ENCODE measurements at places on chromosomes 12 and 14.

DNA sequence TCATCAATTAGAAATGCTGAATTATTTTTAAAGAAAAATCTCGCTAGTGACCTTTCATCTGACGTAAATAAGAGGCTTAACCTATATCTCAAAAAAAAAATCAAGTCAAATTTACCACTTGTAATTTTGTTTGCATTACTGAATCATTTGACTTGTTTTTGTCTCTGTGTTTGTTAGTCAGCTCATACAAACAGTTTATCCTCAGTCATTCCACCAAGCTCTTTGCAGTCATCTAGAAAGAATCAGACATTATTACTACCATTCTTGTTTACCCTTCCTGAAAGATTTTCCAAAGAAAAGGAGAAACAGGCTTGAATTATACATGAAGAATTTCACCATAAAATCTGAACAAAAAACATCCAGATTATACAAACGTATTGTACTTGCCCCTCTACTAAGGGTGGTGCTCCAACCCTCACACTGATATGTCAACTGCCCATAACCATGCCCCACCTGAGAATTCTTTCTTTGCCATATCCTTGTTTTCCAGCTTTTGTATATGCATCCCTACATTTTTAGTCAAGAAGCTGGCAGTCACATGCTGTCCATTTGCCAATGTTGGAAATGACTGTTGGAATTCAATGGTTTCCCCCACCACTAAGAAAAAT is 257.2 kb downstream of the PAWR start:
- no peaks in the 10 kb centered on the region for H3K27me3 ChIP-seq
- no peak for DNase-seq
- H3K4me3 ChIP-seq, result no peak overlapping the region
- H3K36me3 ChIP-seq, result no peaks in the 10 kb centered on the region
- H3K4me1 ChIP-seq, result no peaks in the 10 kb centered on the region

DNA sequence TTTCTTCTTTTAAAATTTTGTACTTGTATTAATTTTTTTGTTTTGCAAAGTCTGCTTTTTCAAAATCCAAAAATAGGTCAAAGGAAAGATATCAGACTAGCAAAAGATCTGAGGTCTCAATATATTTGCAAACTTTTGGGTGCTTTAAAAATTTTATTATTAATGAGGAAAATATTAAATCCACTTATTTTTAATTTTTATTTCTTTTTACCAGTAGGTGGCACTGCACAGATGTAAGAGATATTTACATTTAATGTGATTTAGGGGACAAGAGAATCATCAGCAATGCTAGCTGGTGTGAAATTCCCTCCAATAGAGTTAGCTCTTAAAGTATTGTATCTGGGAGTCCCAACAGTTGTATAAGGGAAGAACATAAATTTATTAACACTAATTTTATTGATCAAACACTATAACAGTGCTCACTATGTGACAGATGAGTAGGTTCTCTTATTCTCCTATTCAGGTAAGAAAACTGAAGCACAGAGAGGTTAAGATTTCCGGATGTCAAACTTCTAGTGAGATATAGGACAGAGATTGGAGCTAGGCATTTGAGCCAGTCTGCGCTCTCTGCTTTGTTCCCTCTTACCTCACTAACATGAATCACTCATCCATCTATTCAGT is 30.5 kb downstream of the ALX1 start:
- H3K27me3 ChIP-seq, result peaks cover 14% of the 10 kb centered on the region
- H3K4me3 ChIP-seq, result no peak overlapping the region
- H3K36me3 ChIP-seq, result no peaks in the 10 kb centered on the region
- no peak for DNase-seq
- H3K27ac ChIP-seq, result no peak overlapping the region

DNA sequence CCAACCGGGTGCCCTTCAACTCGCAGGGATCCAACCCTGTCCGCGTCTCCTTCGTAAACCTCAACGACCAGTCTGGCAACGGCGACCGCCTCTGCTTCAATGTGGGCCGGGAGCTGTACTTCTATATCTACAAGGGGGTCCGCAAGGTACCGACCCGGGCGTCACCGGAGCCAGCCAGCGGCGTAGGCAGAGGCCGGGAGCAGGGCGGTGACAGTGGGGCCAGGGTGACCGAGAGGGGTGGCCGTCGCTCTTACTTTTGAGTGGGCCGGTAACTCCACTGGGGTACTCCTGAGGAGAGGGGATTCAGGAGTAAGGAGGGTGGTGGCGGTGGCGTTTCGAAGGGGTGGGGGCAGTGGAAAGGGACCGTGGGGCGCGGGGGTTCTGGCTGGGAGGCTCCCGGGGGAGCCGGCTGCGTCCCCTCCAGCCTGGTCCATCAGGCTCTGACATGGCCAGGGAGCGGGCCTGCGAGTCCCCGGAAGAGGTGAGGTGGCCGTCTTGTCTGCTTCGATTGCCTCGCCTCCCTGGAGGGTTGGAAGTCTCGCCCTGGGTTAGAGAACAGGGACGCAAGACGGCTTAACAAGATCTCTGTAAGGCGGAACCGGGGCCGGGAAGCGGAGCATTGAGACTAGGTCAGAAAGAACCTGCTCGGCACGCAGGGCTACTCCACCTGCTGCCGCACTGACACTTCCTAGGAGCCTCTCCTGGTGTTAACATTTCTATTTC is 491 bp downstream of the WDR20 start:
- H3K27ac ChIP-seq, result peak overlapping the region; percentile 93
- H3K27me3 ChIP-seq, result no peaks in the 10 kb centered on the region
- peak overlapping the region; percentile 98 for H3K4me3 ChIP-seq
- DNase-seq, result peak; percentile 78

- no peaks in the 10 kb centered on the region for H3K36me3 ChIP-seq
- no peaks in the 10 kb centered on the region for H3K27me3 ChIP-seq
- H3K27ac ChIP-seq, result no peak overlapping the region
- H3K4me1 ChIP-seq, result no peaks in the 10 kb centered on the region
- DNase-seq, result no peak
Measured at GRCh38 chr14:81971911-81972310, 438.3 kb upstream of the SEL1L start.

GRCh38 chr12:52521175-52521567 is 977 bp upstream of the KRT5 start:
- H3K27me3 ChIP-seq, result peaks cover 10% of the 10 kb centered on the region
- no peak for DNase-seq
- H3K4me3 ChIP-seq, result peak overlapping the region; percentile 56
- peak overlapping the region; percentile 94 for H3K27ac ChIP-seq
- peaks cover 66% of the 10 kb centered on the region for H3K4me1 ChIP-seq

DNA sequence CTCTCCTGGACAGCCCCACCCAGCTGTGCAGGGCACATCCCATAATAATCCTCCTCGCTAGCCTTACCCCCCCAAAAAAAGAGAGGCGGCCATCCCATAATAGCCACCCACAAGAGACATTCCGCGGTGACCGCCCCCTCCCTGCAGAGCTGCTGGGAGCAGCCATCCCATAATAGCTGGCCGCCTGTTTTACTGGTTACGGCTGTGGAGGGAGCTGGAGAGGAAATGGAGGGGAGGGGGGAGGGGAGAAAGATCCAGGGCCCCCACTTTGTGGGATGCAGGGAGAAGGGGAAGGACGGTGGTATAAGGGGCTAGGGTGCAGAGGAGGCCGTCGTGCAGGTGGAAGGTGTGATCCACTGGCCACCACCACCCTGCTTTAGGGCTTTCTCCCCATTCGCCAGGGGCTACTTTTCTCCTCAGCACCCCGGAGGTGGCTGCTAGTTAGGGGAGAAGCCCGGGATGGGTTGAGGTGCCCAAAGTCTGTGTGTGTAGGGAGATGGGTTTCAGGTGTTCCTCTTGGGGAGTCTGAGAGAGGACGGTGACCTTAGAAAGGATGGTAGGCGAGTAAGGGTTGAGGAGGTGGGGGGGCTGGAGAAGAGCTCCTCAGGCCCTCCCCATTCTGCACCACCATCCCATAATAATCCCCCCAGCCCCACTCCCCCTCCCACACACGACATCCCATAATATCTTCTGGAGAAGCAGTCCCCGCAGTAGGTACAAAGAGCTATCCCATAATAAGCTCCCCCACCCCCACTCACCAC is 6.0 kb upstream of the CHD4 start:
- no peaks in the 10 kb centered on the region for H3K36me3 ChIP-seq
- peak overlapping the region; percentile 21 for H3K4me3 ChIP-seq
- H3K4me1 ChIP-seq, result peaks cover 46% of the 10 kb centered on the region

- no peak overlapping the region for H3K4me3 ChIP-seq
- no peak overlapping the region for H3K27ac ChIP-seq
- H3K36me3 ChIP-seq, result no peaks in the 10 kb centered on the region
- H3K4me1 ChIP-seq, result no peaks in the 10 kb centered on the region
Measured at GRCh38 chr12:68114606-68115005, 44.9 kb downstream of the IFNG start.

DNA sequence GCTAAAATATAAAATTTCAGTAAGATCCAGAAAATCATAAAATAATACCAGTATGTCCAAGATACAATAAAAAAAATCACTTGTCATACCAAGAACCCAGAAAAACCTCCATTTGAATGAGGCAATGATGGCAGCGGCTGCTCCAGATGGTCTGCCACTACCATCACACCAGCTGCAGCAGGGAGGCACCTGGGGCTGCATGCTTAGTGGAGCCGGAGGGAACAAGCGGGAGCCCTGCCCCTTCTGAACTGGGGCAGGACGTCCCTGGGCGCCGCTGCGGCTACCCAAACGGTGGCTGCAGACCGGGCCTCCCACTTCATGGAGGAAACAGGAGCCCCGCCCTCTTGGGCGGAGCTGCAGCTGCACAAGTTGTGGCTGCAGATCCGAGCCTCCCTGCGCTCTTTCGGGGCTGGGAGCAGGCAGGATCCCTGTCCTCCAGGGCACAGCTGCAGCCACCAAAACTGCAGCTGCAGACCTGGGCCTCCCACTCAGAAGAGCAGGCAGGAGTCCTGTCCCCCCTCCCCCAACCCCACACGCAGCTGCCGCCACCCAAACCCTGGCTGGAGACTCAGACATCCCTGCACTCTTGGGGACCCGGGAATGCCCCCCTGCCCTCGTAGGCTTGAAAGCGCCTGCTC is 36.1 kb upstream of the OR5AU1 start:
- peak; percentile 84 for DNase-seq
- H3K4me3 ChIP-seq, result peak overlapping the region; percentile 44
- no peaks in the 10 kb centered on the region for H3K27me3 ChIP-seq
- peaks cover 9% of the 10 kb centered on the region for H3K4me1 ChIP-seq
- no peak overlapping the region for H3K27ac ChIP-seq
- H3K36me3 ChIP-seq, result no peaks in the 10 kb centered on the region
